Fibroblast of mammary gland (primary cell): ENCODE measurements at places on chromosomes 12 and 14.

DNA sequence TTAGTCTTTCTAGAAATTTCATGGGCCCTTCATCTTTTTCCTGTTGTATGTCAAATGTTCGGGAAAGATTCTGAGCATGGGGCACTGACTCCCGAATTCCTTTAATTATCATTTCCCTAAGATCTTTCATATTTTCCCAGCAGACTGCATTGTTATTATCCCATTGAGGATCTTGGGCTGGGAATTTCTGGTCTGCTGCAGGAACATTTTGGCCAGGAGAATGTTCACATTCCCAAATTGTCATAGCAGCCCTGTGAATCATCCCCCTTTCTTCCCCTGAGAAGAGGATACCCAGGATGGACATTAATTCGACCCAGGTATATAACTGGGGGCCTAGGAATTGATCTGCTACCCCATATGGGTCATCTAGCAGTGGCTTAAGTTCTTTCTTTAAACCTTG lies 112.5 kb downstream of the RIN3 start:
- peak; percentile 36 for DNase-seq

GRCh38 chr12:41304526-41304925 lies 116.4 kb downstream of the PDZRN4 start:
- DNase-seq: no peak

DNA sequence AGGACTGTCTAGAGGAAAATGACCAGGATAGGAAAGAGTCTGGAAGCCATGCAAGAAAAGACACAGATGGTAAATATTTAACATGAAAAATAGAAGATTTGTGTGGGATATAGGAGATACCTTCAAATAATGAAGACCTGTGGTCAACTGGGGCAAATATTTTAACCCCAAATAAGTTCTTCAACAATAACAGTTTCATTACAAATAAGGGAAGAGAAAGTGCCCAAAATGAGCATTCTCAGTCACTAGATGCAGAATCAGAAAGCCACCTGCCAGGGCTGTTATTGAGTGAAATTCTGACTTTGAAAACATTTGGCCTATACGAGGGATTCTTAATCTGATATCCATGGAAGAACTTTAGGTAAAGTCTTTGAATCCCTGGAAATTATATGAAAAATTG lies 231.2 kb upstream of the PLEKHG7 start:
- no peak for DNase-seq

DNA sequence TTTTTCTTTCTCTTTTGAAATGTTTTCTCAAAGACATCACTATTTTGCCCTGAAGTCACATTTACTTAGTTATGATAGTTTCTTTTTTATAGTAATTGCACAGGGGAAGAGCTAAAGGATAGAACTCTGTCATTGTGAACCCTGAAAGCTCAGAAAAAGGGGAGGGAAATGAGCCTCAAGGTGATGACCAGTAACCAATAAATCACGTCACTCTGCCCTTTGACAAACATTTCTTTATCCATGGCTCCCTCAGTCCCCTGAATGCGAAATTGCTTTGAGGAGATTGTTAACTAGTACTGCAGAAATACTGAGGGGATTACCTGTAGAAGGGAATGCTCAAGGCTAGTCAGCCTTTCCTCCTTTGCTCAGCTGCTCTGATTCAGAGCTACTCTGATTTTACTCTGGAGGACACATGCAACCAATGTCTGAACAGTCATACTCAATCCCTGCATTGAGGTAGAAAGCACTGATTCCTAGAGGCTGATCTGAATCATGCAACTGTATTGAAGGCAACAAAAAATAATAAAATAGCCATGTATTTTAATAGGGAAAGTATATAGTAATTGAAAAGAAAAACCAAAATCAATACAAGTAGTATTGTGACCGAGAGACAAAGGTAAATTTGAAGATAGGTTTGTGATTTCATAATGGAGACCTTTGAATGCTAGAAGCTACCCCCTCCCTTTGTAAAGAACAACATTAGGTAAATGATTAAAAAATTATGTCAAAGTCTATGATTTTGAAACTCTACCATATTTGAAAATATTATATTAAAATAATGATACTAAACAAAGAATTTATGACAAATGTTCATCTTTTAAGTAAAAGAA lies 24.7 kb downstream of the SLCO1B1 start:
- DNase-seq: no peak

GRCh38 chr12:38850461-38850860 lies 54.9 kb downstream of the CPNE8 start:
- peak; percentile 67 for DNase-seq

GRCh38 chr14:51566831-51567582 lies 84.7 kb upstream of the FRMD6 start:
- no peak for DNase-seq
